Stimulated activated CD4-positive, alpha-beta T cell treated with anti-CD3 and anti-CD28 coated beads, Interleukin-12 subunit alpha, Interleukin-12 subunit beta, amount 100 ng/mL, for 48 hours (primary cell): ENCODE measurements at places on chromosomes 2 and 18.

DNA sequence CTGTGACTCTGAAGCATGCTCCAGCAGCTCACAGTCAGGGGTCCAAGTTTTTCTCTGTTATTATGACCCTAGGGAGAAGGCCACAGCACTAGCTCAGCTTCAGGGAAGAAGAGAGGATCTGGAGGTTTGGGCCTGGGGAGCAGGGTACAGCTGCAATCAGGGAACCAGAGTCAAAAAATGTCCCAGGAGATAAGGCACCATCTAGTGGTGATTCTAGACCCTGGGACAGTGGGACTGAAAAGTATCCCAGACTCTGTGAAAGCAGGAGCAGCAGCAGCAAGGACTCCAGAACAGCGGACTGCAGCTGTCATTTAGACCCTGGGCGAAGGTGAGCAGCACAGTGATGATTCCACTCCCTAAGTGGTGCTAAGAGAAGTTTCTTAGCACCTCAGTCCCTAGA lies 278.4 kb upstream of the DDX18 start:
- no peak for DNase-seq

DNA sequence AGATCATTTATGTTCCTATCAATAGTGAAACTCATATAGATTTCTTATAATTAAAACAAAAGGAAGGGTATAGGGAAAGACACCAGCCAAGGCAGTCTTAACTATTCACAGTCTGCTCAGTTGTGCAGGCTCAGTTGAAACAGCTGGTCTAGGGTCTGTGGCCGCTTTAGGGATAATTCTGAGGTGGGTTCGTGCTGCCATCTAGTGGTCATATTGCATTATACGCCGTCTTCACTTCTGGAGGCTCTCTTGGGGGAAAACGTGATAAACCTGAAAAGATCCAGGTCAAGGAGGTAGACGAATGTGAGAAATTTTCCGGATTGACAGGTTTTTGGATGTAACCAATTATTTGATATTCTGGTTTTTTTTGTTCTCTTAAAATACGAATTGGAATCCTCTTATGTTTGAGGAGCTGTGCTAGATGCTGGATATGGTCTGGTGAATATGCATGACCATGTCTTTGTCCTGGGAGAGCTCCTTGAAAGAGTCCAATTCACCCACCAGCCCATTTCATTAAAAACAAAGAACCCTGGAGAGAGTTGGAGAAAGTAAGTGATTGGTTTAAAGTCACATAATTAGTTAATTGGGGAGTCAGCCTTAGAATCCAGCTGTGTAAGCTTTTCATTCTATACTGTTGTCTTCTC lies 492.4 kb downstream of the PLCL1 start:
- peak; percentile 35 for DNase-seq

DNA sequence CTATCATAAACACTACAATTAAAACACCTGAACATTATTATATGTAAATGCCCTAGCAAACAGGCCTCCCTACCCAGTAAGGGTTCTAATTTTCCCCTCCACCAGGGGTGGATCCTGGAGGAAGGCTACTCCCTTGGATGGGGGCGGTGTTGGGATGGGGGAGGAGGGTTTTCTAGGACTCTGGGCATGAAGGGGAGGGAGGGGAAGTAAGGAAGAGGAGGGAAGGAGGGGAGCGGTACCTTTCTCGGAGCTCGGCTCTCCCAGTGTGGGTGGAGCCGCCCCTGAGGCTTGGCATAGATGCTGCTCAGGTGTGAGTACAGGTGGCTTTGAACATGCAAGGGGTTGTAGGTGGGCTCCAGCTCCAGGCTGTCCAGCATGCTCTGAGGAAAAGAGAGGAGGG lies 5.4 kb downstream of the DOK1 start:
- DNase-seq, result no peak

- DNase-seq, result no peak
Observed at GRCh38 chr18:38006541-38006940, 440.9 kb upstream of the CELF4 start.

- DNase-seq, result no peak
Observed at GRCh38 chr18:492451-492850, 8.1 kb downstream of the COLEC12 start.
